Hair follicular keratinocyte (primary cell): ENCODE measurements at places on chromosomes 1 and 21. TPM values are rescaled to one million over a fixed set of nuclear protein-coding genes. Genes with fewer than 3 reads are reported as not detected.

Gene IRF6
- 91.2 and 169 TPM in 2 replicates for total RNA-seq

Gene FMO1
- total RNA-seq: not detected in 2 replicates

Gene SETDB1
- 18.8 and 28.3 TPM in 2 replicates for total RNA-seq

Gene NR5A2
- total RNA-seq: not detected in 2 replicates
